Stimulated activated CD4-positive, alpha-beta T cell treated with anti-CD3 and anti-CD28 coated beads, Interleukin-2, amount 100 ng/mL, for 24 hours (primary cell): ENCODE measurements at places on chromosomes 3 and 15.
A peak's percentile ranks its signal among the peaks of the same experiment; 100 is the strongest.

DNA sequence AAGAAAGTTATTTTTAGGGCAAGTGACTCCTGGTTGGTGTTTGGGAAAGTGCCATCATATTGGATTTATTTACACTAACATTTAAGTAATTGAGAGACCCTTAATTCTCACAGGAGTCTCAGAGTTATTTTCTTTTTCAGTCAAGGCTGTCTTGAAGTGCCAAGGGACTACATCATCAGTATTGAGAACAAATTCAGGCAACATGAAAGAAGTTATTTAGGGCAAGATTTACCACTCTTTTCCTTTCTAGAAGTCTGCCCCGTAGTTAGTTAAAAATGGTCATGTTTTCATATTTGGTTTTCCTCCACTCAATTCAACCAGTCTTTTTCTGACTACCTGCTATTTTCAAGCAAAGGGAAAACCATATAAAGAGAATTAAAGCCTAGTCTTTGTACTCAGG, 6.1 kb downstream of the B4GALT4 start:
- DNase-seq, result no peak

GRCh38 chr15:44550256-44550655, 13.3 kb downstream of the EIF3J start:
- DNase-seq, result no peak

DNA sequence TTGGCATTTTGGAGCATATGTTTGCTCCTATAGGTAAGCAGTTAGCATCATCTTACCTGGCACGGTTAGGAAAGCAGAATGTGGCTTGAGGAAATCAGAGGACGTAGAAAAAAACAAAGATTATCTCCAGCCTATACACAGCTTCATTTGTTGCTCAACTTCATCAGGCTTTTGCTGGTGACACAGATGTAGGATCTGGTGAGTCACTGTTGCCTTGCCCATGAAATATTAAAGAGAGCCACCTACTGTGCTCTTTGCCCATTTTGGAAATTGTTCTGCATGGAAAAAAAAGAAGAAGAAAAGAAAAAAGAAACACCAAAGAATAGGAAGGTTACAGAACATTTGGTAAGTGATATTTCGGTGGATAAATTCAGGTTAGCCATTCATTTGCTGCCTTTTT, 3.8 kb downstream of the IL1RAP start:
- DNase-seq, result no peak

GRCh38 chr15:33430577-33430976, 119.8 kb downstream of the RYR3 start:
- no peak for DNase-seq

GRCh38 chr3:101950510-101950909, 101.2 kb downstream of the NFKBIZ start:
- DNase-seq, result no peak

GRCh38 chr3:37897763-37898162, 36.1 kb downstream of the CTDSPL start:
- no peak for DNase-seq

DNA sequence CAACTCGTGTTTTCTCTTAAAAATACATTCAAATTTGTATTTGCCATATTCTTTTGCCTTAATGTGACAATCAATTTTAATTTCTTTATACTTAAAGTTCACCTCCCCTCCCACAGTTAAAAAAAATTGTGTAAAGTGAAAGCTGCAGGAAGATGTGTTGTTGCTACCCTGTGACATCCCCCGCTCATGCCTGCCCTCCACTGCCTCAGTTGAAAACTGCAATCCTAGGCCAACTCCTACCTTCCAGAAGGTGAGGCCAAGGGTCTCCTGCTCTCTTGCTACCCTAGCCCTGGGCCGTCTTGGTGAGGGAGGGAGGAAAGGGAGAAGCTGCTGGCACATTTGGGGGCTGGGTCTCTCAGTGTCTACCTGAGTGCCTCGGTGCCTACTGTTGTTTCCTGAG, 57.0 kb upstream of the CMTM7 start:
- peak; percentile 63 for DNase-seq

- DNase-seq, result peak; percentile 41
Measured at GRCh38 chr3:110314512-110315114, 757.0 kb upstream of the NECTIN3 start.

- no peak for DNase-seq
Measured at GRCh38 chr3:118269537-118270125, 765.0 kb downstream of the IGSF11 start.

GRCh38 chr3:156685198-156685597, 10.8 kb downstream of the TIPARP start:
- DNase-seq, result no peak

GRCh38 chr3:12372741-12373280, 83.9 kb downstream of the PPARG start:
- no peak for DNase-seq

- no peak for DNase-seq
Measured at GRCh38 chr3:87390353-87390752, 114.0 kb upstream of the POU1F1 start.

DNA sequence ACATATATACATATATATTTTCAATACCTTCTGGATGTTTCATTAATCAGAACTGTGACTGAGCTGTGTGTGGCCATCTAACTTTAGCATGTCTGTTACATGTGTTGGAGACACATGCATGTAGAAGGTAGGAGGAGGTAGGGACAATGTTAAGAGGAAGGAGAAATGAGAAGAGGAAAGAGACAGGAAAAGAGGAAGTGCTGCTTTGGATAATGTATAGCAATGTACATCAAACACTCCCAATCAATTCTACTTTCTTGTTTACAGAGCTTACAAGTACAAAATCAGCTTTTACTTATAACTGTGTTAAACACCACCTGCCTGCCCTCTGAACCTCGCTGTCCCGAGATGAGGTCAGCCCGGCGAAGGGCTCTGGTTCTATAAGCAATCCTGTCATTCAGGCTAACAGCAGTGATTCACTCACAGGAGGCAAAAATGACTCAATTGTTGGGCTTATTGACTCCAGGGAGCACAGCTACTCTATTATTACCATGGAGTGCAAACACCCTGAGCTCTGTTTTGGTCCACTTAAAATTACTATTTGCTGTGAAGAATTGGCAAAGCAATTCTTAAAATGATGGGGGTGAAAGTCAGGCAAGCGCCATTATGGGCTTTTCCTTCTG, 188.9 kb downstream of the MEIS2 start:
- DNase-seq, result no peak

GRCh38 chr15:50773389-50773788, 7.9 kb upstream of the SPPL2A start:
- no peak for DNase-seq

GRCh38 chr3:13901935-13902584, 22.2 kb upstream of the WNT7A start:
- DNase-seq, result no peak

GRCh38 chr3:123169492-123169929, 32.2 kb upstream of the SEC22A start:
- DNase-seq, result no peak

DNA sequence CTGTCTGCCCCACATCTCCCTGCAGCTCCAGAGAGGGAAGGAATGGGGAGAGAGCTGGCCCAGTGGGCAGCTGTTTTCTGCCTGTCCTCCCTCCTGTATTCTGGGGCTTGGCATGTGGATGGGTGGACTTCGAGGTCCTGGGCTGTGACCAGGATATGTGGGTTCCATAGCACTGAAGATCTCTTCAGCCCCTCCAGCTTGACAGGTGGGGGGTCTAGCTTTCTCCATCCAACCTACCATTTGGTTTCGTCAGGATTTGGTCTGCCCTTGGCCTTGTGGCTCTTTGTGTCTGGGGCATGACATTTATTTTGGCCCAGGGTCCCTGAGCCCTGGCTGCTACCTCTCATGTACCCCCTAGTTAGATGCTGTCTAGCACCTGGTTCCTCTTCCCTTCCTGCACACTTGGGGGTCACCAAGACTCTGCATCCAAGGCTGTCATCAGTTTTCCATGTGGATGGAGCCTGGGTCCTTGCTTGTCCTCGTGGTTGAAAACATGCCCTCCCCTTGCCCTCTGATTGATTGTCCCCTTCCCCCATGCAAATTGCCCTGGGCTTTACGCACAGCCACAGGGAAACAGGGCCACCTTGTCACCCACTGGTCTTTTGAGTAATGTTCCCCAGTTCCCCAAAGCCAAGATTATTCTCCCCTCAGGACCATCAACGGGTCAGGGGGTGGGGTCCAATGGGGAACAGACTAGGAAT, 3.2 kb downstream of the EPHB3 start:
- DNase-seq, result no peak
